ENCODE measurements at places on chromosomes 2 and 18.

- DNase-seq = no peak
These were observed 432.4 kb downstream of the DCDC2C start for GRCh38 chr2:4135765-4136164.

DNA sequence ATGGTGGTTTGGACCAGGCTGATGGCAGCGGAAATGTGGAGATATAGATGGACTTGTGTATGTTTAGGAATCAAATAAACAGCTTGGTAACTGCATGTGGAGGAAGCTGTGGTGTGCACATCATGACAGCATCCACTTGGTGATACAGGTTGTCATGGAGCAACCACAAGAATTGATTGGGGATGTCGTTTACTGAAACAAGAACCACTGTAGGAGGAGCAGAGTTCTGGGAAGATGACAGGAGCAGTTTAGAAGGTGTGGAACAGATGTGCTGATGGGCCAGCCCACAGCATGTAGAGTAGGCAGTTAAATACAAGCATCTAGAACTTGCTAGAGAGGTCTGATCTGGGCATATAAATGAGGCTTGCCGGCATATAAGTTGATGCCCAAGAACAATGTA, 152.4 kb upstream of the SERPINE2 start:
- no peak for DNase-seq

DNA sequence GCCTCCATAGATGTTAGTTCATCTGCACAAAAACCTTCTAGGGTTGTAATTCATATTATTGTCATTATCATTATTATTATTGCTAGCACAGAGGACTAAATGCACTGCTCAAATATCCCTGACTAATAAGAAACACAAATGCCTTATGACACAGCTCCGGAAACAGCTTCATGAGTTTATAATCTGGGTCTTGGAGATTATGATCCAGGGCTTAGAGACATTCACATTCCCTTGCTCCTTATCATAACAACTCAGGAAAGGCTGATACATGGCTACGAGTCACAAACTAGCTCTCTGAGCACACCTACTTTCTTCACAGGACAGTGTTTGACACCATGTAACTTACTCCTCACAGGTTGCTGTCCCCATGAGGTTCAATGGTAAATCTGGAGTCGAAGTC, 102.2 kb upstream of the TTC39C start:
- no peak for DNase-seq

- DNase-seq = no peak
These were observed 67.6 kb downstream of the FEZ2 start for GRCh38 chr2:36530178-36530982.

GRCh38 chr2:2269989-2270562, 61.0 kb downstream of the MYT1L start:
- DNase-seq = no peak

All from stimulated activated CD8-positive, alpha-beta memory T cell treated with anti-CD3 and anti-CD28 coated beads, Interleukin-12 subunit alpha, Interleukin-12 subunit beta, amount 100 ng/mL, for 1 hour (primary cell).